ENCODE measurements at places on chromosomes 12 and 14.
A peak's percentile ranks its signal among the peaks of the same experiment; 100 is the strongest.

GRCh38 chr12:90939382-90939781, 15.6 kb downstream of the CCER1 start:
- no peak for DNase-seq

DNA sequence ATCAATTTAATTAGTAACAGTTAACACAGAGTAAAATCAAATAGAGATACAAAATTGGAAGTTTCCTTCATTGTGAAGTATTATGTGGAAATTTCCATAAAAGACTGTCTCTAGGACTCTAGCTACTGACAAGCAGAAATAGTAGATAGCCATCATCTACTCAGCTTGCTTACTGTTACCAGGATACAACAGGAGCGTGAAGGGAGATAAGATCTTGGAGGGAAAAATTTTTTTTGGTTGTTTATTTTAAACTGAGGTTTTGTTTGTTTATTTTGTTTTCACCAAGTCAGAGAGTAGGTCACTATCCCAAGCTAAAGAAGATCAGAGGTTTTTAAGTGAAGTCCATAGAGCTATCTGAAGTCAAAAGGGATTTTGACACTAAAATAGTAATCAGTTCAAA, 861.3 kb upstream of the MGAT4C start:
- no peak for DNase-seq

DNA sequence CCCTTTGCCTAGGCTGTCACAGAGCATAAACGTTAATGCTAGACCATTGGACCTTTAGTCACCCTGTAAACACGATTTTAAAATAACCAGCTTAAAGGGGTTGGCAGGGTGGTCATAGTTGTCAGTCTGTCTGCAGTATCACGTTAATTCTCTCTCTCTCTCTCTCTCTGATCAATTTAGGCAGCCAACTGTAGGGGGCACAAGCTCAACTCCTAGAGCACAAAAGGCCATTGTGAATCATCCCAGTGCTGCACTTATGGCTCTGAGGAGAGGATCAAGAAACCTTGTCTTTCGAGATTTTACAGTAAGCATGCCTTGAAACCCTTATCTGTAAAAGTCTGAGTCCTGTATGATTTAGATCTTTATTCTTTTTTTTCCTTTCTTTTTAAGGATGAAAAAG, 97.1 kb downstream of the SCAF11 start:
- no peak for DNase-seq

- DNase-seq: no peak
Measured at GRCh38 chr12:117699118-117699517, 269.7 kb downstream of the KSR2 start.

DNA sequence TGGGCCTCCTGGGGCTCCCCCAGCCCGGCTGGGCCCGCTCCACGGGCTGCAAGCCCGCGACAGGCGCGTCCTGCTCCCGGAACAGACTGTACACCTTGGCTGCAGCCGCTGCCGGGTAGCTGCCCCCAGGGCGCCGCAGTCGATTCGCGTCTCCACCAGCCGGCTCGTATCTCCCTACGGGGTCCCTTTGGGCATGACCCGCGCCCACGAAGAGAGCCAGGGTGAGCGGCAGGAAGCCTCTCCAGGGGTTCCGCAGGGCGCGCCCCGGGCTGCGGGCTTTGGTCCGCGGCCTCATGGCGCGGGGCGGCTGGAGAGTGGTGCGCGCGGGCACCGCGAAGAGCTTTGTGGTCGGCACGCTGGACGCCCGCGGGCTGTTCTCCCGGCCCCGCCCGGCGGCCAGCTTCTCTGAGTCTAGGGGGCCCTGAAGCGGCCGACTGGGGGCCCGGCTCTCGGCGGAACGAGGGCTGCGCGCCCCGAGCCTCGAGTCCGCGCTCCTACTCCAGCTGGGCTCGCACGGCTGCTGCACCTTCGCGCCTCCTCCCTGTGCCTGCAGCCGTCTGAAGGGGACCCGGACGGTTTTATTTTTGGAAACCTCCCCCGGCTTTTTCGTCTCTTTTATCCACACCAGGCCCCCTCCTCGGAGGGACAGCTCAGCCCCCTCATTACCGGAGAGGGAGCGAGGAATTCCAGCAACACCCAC, at the start of gene LTBP2:
TSS of gene LTBP2 (minus strand) at position 588 of the 700 bp plus-strand sequence. CDS start at position 295, 293 bp downstream.
- no peak for DNase-seq

DNA sequence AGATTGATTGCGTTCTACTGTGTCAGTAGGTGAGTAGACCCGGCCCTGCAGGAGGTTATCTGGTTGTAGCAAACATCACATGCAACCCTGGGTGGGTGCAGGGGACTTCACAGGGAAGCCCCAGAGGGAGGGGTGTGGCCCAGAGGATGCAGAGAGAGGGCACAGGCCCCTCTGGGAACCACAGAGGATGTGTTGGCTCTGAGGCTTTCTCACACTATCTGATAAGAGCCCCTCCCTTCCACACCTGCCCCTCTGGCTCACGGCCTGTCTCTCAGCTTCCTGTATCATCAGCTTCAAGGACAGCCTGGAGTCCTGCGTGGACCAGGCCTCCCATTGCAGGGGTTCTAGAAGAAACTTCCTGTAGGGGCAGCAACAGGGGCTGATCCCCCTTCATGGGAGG, 101.9 kb downstream of the RIN3 start:
- no peak for DNase-seq

DNA sequence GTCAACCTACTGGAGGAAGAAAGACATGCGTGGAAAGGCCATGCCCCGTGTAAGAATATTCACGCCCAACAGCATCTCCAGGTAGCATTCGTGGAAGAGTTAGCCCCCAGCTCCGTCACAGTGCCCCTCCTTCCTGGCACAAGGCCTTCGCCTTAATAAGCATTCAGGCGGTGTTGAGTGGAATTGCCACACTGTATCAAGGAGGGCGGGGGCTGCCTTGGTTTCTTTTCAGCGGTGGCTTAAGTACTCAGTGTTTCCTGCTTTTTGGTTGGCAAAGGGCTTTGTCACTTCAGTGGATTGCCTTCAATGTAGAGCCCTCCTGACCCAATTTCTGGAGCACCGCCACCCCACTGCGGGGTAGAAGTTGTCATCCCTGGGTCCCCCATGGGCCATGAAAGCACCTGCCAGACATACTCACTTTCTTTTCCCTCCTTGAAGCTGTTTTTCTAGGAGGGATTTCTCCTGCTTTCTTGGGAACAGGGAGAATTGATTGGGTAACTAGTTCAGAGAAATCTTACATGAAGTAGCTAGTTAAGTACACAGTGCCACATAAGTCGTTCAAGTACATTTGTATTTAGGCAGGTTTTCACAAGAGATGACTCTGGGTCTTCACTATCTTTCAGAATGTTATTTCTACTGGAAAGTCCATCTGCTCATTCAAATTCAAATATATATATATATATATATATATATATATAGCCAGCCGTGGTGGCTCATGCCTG, 65.5 kb upstream of the STON2 start:
- DNase-seq: no peak

DNA sequence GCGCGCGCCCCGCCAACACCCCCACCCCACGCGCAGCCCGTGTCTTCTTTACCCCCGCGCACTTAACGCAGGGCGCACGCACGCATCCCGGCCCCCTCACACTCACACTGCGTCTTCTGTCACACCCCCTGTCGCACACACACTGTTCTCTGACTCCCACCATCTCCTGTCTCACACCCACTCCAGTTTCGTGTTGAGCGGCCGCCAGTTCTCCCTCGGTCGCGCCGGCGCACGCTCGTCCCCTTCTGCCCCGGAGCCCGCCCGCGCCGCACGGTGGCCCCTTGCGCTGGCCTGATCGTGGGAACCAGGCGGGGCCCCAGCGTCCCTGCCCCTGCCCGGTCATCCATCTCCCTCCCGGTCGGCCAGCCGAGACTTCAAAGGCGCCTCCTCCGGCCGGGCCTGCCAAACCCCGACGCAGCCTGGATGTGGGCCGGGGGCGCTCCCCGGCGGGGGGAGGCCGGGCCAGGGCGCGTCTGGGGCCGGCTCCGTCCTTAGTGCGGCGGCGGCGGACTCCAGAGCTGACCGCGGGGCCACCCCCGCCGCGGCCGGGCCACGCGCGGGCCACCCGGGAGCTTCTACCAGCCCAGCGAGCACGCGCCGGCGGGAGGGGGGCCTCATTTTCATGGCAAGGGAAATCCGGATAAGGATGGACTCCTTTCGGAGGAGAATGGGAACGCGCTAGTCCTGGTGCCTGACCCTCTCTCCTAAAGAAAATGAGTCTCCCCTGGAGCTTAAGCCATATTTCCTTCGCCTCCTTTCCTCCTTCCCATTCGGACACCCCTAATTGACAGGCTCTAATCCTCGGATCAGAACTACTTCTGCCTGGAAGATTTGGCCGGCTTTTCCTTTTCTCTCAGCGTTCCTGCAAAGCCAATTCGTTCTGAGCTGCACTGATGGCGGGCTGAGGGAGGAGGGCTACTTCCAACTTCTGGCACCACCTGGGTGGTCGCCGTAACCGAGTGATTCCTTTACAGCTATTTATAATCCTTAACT, 82.0 kb upstream of the HMGA2 start:
- DNase-seq: peak; percentile 7

DNA sequence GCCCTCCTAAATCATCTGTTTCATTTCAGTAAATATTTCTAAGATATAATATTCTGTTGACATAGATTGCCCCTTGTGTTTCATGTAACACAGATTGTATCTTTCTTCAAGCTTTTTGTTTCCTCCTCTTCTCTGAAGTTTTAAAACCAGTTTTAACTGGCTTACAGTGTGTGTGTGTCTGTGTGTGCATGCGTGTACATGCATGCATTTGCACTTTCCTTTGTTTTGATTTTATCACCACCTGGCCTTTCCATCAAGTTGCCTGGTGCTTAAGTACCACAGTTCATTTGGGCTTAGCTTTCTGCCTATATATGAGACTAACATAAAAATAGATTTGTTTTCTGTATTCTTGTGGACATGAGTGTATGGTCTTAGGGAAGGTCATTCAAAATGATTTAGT, 31.9 kb downstream of the ETNK1 start:
- no peak for DNase-seq

DNA sequence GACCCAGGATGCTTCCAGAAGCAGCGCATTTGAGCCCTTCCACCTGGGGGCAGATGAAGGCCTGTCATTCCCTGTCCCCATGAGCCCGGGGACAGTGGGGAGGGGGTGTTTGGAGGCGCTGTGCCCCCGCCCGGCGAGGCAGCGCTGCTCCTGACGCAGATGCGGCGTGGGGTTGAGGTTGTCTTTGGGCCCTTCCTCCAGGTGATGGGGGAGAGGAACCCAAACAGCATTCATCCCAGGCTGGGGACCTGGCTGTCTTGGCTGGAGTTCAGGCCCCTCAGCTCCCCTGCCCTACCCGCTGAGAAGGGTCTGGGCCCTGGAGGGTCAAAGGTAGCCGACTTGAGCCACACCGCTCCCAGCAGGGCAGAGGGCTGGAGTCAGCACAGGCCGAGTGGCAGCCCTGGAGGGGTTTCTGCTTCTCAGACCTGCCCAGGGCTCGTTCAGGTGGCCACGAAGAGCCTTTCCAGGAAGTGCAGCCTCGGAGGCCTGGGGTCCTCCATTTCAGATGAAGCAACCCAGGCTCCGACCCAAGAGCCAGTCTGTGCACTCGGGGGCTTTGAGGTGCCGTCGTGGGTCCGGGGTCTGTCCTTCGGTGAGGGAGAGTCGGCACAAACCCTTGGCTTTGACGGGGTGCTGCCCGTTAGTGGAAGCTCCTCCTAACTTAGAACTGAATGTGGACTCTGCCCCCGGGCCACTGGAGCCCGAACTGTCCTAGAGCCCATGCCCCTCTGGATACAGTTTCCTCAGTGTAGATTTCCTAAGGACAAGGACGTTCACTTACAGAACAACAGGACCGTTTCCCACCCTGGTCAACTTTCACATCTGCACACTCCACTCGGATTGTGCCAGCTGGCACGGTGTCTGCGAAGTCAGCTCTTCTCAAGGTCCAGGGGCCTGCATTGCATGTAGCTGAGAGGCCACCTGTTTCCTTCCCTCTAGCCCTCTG, 16.1 kb downstream of the ACADS start:
- no peak for DNase-seq

GRCh38 chr12:103858953-103859601, 18.0 kb upstream of the NT5DC3 start:
- no peak for DNase-seq

All from caudate nucleus (tissue), 63 donors.